Pulmonary artery endothelial cell (primary cell): ENCODE measurements at places on chromosomes 7 and 10. TPM values are rescaled to one million over a fixed set of nuclear protein-coding genes. Genes with fewer than 3 reads are reported as not detected.

Gene FAM20C
- total RNA-seq = 11.6 and 13.3 TPM in 2 replicates

Gene HOXA6
- total RNA-seq = 0.07 and 0.42 TPM in 2 replicates

GRCh38 chr7:29154076-29154475 lies 7.7 kb upstream of the CPVL start:
- DNase-seq = no peak

DNA sequence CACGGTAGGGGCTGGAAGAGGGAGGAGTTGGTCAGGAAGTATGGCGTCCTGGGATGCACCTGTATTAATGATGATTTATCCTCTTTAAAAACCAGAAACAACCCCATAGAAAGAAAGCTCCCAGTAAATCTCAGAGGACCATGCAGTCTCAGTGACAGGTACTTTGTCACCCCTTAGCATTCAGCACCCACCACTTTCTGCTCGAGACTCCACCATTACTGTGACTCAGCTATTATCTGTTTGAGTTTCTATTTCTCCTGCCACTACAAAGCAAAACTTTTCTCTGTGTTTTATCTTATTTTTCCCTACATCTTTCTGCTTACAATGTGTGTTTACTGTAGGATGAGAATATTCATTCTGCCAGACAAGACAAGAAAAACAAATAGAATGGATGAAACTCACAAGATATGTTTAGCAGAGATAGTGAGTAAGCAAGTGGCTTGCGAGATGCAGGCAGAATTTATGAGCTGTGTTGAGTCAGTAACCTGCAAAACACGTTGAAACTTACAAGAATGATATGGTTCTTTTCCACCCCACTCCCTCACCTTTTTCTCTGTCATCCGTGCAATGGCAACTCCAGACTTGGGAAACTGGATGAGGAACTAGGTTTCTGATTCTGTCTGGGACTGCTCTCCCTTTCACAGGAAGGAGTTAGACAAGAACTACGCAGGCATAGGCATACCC lies 127.1 kb downstream of the AOAH start:
- no peak for DNase-seq

Gene HOXA2
- total RNA-seq = 0.59 and 1.0 TPM in 2 replicates

GRCh38 chr7:123548406-123548805 lies 9.2 kb downstream of the NDUFA5 start:
- DNase-seq = no peak

DNA sequence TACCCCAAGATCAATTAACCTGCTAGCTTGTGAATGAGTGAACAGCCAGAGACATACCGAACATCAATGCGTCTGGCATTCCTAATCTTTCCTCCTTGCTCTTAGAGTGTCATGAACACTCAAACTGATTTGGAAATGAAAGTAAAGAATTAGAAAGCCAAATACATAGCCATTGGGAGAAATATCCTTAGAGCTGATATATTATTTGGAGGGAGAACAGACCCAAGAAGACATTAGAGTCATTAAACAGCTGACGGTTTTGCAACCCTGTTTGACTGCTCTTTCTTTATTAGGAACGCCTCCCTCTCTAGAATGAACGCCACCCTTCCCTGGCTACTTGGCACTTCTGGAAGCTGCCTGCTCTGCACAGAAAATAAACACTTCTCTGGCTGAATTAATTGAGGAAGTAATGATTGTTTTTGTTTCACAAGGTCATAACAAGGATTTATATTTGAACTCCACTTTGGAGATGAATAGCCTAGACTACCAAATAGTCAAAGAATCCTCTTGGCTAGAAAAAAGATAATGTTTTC lies 42.8 kb downstream of the CTTNBP2 start:
- DNase-seq = no peak

Gene OR9A2
- total RNA-seq = not detected in 2 replicates

DNA sequence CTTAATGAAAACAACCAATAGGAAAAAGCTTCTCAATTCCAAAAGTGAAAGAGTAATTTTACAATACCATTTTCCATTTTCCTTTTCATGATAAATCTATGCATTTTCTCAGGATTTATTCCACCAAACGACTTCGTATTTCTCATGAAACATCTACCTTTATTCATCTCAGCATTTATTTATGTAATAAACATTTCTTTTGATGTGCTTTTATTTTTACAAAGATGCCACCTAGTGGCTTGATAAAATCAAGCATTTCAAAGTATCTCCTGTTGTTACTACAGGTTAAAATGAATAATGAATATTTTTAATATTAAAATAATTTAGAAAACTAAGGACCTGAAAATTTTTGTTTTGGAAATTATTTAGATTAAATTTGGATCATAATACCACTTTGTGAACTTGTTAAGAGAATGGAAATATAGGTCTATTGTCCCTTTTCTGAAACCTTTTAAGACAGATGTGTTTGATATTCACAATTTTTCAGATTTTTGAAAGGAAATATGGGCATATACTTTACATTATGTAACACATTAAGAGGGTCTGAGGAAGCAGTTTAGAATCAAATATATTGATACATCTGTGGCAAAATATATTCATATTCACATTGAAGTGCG lies 2.7 kb upstream of the IQUB start:
- no peak for DNase-seq

DNA sequence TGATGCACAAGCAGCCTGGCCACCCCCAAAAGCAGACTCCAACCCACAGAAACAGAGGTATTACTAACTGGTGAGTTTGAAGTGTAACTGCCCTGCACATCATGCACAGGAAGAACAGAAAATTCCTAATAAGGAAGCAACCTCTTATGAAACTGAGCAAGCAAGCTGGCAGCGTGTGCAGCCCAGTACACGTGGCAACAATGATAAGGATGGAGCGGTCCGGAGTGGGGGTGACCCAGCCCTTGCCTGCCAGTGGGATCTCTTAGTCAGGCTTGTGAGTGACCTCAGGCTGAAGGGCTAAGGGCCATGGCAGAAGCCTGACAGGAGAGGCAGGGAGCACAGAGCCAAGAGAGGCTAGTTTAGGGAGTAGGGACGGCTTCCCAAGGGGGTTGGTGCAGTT lies 22.1 kb upstream of the AOAH start:
- DNase-seq = no peak

DNA sequence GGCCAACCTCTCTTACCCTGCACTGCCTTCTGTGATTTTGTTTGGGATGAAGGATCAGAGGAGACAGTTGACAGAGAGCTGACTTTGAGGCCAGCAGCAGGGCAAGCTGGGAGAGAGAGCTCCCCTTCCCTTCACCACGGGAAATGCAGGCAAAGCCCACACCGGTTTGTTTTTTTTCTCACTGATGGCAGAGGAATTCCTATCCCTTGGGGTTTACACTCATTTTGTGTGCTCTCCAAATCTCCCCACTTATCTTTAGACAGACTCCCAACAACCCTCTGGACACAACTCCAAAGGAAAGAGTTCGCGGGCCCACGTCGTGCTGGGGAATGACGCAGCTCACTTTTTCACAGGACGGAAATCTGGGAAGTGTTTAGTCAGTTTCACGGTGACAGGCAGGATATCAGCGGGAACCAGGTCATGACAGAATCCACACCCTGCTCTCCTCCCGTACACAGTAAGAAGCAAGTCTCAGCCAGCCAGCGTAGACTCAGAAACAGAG lies 68.3 kb upstream of the FAM171A1 start:
- peak; percentile 15 for DNase-seq

DNA sequence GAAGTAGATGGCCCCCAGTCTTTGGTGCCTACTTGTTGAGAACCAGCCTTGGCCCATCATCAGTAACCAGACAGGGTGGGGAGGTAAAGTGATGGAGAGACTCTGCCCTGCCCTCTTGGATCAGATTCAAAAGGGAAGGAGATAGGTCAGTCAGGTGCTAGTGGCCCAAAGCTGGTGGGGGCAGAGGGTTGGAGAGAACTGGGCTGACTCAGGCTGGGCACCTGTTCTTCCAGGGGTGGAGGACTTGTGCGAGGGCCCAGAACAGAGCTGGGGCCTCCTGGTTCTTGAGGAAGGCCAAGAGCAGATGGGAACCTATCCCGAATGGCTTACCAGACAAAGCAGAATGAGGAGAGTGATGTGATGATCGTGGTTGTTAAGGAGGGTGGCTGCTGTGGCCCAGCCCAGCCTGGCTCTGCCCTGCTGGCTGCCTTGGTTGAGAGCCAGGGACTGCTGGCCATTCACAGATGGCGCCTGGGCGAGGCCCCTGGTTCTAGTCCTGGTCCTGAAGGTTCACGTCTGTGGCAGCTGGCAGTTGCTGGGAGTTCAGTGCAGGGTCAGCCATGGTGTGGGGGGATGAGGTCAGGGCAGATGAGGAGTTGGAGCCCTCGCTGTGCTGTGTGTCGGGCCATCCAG lies 36.6 kb downstream of the PALD1 start:
- DNase-seq = no peak

DNA sequence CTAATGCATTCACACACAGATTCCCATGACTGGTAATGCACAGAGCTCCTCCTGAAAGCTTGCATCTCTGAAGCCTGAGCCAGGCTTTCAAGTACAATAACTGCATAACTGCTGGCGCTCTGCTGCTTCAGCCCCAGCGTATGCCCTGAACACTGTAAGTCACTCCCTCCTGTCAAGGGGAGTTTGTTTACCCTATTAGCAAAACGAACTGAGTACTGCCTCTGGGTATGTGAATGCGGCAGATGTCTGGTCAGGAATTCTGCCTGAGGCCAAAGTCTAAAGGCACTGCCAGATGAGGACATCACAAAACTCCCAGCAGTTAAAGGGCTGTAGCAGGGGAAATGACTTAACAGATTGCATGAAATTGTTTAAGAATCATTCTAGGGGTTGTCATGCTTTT lies 97.7 kb downstream of the NRCAM start:
- DNase-seq = peak; percentile 32

DNA sequence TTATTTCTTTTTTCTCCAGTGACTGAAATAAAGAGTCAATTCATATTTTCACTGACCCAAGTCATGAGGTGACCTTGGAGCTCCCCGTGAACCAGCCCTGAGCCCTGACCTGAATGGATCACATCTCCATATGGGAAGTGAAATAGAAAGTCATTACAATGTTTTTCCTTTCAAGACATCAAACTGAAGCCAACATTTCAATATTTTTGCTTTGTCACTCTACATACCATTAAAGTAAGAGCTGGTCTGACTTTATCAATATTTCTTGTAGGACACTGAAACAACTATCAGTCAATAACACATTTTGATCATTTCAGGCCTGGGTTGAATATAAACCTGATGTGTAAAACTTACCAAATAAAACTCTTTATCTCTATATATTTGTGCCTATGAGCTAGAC lies 249.8 kb upstream of the PHF14 start:
- DNase-seq = no peak

DNA sequence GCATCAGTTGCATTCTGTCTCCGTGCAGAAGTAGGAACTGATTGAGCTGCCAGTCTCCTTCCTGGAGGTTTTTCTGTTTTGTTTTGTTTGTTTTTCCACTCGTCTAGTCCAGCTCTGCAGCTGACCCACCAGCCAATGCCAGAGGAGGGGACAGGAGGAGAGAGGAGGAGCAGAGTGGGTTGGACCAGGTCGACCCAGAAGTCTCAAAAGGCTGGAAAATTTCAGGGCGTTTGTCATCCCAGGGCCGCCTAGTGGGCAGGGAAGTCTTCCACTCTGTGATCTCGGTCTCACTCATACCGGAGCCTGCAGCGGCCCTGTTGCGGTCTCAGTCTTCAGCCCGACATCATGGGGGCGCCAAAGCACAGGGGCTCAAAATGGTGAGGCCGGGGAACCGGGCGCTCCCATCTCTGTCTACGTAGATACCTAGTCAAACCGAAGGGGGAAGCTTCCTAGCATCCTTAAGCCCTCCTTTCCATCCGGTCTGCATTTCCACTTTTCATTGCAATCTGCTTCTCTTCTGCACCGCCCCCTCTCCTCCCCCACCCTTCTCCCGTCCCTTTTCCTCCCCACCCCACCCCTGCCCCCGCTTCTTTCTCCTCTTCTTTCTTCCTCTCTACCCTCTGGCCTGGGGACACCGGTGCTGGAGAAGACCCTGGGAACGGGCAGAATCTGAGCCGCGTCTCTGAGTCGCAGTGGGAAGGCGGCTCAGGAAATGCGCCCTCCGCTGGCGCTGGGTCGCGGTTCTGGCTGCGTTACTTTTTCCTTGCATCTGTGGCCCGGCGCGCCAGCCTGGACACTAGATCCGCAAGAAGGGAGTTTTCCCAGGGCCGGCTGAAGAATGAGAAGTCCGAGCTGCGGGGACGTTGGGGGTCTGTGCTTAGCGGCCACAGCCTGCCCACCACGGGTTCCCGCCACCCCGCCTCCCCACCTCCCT lies 16.2 kb upstream of the PAX2 start:
- no peak for DNase-seq

Gene ANKRD30A
- total RNA-seq = not detected in 2 replicates

GRCh38 chr10:6385665-6386064 lies 182.9 kb downstream of the PFKFB3 start:
- no peak for DNase-seq

Gene SUN3
- total RNA-seq = not detected in 2 replicates

DNA sequence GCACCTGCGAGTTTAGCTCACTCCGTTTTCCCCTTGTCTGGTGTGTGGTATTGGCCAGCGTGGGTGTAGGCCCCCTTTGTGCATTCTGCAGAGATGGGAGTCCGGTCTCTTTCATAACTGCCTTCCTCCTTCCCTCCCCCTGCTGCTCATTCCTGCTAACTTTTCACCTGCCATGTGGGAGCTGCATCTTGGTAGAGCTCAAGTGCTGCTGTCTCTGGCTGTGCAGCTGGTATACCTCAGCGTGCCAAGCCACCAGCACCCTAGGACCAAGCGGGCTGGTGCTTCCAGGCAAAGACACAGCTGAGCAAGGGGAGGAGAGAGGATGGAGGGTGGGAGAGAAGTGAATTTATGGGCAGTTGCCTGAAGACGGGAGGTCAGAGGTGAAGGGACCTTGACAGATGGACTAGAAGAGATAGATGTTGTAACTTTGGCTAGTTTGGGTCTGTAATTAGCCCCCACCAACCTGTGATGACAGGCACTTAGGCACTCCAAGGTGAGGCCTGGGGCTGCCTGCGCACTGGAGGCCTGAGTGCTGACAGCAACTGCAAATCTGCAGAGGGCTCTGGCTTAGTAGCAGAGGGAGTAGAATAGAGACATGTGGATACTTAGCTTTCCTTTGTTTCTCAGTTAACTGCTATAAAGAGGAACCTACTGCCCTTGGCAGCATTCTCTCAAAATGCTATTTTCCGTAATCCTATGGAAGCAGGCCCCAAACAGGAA lies 148.8 kb upstream of the AGK start:
- DNase-seq = no peak

GRCh38 chr10:96276831-96277230 lies 5.5 kb upstream of the BLNK start:
- DNase-seq = no peak

DNA sequence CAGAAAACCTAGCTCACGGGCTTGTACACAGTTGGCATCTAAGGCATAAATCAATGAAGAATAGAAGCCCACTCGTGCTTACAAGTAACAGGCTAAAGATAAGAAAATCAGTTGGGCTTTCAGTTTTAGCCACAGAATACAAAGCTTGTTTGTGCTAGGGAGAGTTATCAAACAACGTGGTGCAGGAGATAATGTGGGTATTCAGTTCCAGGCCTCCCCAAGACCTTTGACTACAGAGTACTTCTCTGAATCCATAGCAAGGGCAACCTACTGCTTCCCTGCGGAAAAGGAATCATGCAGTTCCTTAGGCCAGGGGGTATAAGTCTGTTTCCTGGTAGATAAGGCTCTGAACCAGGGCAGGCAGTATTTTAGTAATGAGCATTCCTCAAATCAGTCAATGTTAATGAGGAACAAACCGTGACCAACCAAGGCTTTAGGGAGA lies 219.5 kb upstream of the CSTF2T start:
- DNase-seq = peak; percentile 86

Gene GIMAP6
- total RNA-seq = 160 and 231 TPM in 2 replicates
